Stimulated activated CD8-positive, alpha-beta memory T cell treated with anti-CD3 and anti-CD28 coated beads, Interleukin-7, amount 100 ng/mL, for 4 hours (primary cell): ENCODE measurements at places on chromosomes 5 and 9.

DNA sequence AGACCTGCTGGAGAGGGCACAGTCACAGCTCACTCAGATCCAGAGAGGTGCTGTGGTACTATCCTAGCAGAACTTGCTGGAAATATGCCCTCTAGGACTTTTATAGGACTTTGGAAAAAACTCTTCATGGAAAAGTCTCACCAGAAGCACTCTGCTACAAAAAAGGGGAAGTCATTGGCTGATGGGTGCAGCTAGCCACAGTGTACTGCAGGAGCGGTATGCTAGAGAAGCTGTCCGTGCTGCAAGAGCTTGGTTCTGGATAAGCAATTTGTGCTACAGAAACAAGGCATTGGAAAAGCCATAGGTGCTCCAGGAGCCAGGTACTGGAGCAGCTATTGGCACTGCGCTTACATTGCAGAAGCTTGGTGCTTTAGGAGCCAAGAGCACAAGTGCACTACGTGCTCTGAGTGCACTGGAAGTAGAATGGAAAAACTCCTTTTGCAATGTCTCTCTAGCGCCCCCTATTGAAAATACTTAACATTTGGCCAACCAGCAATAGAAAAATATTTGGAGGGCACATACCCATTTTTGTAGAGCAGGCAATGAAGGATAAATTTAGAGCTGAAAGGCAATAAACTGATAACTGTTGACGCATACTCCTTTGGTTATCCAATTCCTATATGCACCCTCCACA is 83.4 kb downstream of the MEGF10 start:
- DNase-seq, result no peak

DNA sequence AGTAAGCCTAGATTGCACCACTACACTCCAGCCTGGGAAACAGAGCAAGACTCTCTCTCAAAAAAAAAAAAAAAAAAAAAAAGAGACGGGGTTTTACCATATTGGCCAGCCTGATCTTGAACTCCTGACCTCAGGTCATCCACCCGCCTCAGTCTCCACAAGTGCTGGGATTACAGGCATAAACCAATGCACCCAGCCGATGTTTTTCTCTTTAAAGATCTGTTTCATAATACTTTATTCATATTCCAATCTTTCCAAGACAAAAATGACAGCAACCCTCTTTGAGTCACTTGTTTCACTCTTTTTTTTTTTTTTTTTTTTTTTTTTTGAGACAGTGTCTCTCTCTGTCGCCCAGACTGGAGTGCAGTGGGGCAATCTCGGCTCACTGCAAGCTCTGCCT is 13.6 kb upstream of the LMNB1 start:
- no peak for DNase-seq

DNA sequence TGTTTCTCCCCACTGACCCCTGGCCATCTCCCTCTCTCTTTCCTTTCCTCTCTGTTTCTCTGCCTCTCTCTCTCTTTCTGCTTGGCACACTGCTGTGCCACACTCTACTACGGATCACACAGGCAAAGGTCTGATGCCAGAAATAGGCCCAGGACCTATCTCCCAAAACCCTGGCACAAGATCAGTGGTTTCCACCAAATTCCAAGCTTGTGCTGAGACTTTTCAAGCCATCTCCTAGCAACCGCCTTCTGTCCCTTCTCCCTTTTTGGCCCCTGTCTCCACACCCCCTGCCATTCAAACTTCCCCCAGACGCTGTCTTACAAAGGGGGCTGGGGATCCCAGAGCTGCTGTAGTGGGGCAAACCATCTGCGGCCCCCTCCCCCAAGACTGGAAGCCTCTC is 38.5 kb upstream of the RARS1 start:
- no peak for DNase-seq

DNA sequence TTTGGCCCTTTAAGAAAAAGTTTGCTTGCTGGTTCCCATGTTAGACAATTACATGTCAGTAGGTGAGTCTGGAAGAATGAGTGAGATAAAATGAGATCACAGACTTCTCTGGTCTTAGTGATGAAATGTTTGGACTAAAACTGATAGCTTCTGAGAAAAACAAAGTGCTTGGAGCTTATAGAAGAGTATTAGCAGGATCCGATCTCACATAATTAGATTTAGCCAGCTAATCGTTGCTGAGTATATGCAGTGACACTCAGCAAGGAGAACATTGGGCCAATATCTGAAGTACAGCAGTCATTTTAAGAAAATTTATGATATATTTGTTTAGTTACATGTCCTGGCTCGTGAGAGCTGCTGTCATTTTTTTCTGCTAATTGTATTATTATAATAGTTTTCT is 135.8 kb downstream of the SNCAIP start:
- no peak for DNase-seq

- DNase-seq, result no peak
Observed at GRCh38 chr5:155783791-155784190, 543.2 kb upstream of the SGCD start.

GRCh38 chr5:150505041-150505511 is 2.9 kb upstream of the NDST1 start:
- DNase-seq, result no peak

DNA sequence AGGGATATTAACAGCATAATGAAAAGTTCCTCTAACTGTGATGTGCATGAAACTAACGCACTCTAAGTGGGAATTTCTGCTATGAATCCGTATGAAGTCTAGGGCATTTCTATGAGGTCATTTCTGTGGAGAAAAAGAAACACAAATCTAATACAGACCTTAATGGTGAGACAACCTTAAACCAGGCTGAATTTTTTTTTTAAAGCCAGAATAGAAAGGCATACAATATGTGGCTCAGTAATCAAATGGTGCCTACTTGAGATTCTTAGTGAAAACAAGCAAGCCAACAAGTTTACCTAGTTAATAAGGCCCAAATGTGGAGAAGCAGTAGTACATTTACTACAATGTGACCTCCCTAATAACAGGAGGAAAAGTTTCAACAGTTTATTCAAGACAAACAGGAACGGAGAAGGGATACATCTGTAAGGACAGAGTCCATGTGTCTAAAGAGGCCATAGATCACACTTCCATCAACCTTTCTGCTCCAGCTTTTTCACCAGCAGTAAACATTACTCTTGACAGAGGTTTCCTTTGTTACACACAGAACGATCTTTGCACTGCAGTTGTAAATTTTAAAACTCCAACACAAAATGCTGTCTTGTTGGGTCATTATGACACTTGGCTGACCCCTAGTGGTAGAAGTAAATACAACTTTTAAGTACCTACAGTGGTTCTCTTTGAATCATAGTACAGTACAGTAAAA is 26.2 kb downstream of the CARNMT1 start:
- no peak for DNase-seq

DNA sequence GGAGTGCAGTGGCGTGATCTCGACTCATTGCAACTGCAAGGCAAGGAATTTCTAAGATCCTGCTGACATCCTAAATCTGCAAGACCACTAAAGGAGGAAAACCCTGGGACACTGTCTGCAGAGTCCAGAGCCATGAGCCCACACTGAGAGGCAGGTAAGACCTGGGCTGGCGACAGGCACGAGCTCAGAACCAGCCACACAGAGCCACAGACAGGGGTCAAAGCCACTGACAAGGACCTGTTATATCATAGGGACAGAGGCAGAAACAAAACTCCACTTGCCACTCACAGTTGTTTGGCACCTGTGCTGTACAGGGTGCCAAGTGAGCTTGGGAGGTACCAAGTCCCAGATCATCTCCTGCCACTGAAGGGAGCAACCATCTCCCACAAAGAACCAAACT is 34.2 kb downstream of the IPPK start:
- no peak for DNase-seq
